OCI-M1 (cell line): ENCODE measurements at places on chromosomes 2 and 18.

GRCh38 chr2:74201596-74201995 is 3.2 kb downstream of the MTHFD2 start:
- DNase-seq = no peak

GRCh38 chr2:30931841-30932407 is 124.7 kb upstream of the CAPN13 start:
- no peak for DNase-seq

DNA sequence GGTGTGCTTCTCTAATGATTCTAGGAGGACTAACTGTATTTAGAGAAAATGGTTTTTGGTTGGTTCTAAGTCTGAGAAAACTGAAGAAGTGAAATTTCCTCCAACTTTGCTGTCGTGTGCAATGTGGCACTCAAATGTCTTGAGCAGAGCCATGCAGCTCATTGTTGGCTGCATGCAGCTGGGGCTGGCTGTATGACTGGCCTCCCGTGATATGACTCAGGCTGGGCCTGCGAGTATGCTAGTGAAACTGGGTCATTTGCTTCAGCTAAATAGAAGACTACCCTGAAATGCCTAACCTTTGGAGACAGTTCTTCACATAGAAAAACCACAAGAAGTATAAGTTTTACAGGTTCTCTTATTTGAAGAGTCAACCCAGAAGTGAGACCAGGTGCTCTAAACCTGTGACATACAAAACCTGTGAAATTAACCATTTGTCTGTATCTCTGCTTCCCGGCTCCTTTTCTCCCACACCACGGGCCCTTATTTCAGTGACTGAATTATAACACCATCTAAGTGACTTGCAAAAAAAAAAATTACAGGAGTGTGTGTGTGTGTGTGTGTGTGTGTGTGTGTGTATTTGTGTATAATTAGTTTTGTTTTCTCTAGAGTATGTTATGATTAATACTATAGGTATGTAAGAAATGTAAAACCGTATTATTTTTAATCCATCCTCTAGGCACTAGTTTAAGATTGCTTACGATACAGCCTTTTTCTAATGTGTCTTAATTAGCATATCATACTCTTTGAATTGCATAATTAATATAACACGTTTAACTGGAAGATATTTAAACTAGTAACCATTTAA is 15.9 kb downstream of the POLI start:
- no peak for DNase-seq

DNA sequence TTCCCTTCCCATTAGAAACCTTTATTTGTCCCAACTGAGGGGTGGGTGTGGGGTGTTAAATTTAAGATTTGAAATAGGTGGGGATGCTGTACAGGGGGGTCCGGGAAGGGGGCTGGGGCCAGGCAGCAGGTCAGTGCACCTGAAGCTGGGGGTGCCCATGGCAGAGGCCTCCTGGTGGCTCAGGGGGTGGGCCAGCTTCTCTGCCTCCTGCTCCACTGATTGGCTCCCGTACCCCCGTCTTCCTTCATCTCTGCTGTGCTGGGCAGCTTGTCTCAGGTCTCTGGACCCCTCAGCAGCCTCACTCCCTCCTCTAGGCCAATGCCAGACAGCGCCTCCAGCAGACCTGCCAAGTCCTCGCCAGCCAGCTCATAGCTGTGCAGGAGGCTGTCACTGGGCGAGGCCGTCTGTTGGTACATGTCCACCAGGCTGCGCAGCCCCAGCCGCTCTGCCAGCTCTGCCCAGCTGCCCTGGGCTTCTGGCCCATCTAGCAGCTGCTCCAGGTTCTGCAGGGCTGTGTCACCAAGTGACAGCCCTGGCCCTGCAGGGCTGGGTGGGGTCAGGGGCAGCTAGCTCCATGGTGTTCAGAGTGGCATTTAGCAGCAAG is 2.0 kb upstream of the ANKRD62 start:
- DNase-seq = no peak

GRCh38 chr2:174704061-174704460 is 60.2 kb downstream of the CHRNA1 start:
- DNase-seq = peak; percentile 11

DNA sequence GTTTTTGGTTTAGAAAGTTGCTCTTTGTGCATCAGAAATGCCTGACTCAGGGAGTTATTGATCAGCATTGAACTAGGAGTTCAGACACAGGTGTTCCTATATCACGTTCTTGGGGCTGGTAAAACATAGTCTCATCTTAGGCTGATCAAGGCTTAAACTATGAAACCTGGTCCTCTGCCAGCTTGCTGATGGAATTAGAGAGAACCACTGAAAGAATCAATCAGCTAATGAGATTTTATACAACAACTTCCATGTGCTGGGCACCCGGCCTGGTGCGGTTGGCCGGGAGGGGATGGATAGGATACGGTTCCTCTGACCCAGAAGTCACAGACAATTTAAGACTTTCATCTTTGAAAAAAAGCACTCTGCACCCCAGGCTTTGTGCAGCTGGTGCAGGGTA is 164.9 kb downstream of the RDH14 start:
- no peak for DNase-seq
